CD4-positive, alpha-beta T cell treated with Interleukin-15 for 4 hours (primary cell): ENCODE measurements at places on chromosomes 3 and 15.

GRCh38 chr15:101525087-101525669 is 35.7 kb upstream of the PCSK6 start:
- no peak for DNase-seq

DNA sequence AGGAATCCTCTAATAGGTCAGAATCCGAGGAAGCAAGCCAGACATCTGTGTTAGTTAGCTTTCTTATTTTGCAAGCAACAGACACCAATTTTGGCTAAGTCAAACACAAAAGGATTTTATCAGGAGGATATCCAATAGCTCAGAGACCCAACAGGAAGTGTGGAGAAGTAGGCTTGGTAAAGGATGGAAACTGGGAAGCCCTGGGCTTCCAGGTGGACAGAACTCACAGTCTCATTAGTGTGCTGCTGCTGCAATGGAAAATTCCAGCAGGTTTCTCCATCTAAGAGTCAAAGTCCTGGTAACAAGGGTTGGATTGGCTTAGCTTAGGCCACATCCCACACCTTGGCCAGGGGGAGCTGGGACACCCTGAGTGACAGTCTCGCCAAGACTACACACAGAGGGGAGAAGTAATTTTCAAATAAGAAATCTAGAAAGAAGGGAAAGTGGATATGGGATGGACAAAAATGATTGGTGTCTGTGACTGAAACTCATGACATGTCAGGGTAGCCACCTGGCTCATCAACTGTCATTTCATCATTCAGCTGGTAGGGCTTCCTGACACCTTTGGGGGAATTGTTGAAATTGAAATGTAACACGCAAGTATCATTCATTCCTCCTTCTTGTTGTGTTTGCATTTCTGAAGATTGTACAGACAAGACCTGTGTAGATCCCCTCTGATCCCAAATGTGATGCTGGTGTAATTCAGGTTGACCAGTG is 158.6 kb downstream of the THSD4 start:
- DNase-seq, result no peak

DNA sequence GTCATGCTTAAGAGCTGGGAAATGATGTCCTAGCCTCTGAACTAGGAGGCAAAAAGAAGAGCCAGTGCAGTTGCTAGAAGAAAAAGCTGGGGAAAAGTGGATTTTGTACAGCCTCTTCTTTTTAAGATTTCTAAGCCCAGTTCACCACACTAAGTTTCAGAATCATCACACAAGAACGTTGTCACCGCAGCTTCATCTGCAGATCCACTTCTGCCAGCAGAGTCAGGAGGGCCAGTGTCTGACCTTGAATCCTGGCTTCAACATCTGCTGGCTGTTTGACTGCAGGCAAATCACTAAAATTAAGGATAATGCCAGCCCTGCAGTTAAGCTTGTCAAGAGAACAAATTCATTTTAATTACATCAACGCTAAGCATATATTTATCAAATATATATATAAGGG is 36.2 kb downstream of the HDC start:
- DNase-seq, result no peak

DNA sequence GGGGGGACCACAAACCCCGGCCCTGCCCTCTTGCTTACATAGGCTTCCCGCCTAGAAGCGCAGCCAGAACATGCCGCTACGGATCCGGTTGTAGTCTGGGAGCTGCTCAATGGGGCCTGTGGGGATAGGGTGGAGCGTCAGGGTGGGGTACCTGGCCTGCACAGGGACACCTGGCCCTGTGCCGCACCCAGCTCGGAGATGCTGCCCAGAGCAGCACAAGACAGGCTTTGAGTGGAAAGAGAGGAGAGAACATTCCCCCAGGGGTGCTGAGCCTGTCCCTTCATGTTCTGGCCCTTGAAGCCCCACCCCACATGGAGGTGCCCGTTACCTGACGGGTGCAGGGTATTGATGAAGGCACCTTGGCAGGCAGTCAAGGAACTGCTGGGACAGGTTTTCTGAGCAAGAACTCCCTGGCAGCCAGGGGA is 4.0 kb upstream of the COL7A1 start:
- no peak for DNase-seq

DNA sequence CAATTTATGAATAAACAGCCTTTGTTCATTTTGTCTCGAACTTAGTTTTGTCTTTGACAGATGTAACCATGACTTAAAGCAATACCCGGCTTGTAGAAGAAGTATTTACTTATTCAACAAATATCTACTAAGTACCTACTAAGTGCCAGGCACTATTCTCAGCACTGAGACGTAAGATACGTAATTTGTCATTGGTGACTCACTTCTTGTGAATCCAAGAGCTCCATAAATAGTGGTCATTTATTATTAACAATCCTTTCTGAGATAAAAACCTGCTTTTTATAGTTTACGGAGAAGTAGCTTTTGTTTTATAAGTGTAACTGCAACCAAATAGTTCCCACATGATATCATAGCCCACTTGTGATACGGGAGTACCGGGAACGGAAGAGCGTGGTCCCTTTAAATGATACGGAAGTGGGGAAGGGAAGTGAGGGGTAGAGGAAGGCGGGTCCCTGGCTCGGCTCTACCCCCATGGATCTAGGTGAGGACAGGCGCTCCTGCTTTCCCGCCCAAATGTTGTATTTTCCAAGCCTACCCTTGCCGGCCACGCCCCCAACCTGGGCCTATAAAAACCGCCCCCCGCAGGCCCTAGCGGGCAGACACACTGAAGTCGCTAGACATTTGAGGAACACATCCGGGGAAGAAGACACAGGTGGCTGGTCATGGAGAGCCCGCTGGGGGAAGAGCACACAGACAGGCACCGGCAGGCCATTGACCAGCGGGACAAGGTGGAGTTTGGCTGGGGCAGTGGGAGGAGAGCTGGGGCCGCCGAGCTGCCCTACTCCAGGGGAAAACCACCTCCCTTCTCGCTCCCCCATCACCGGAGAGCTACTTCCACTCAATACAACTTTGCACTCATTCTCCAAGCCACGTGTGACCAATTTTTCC is at the start of gene SAMMSON:
Gene SAMMSON (plus strand): TSS at position 594 of the 888 bp plus-strand sequence.
- DNase-seq, result no peak

- no peak for DNase-seq
Observed at GRCh38 chr3:41092844-41093243, 106.5 kb upstream of the CTNNB1 start.
